ENCODE measurements at places on chromosomes 5 and 9.

DNA sequence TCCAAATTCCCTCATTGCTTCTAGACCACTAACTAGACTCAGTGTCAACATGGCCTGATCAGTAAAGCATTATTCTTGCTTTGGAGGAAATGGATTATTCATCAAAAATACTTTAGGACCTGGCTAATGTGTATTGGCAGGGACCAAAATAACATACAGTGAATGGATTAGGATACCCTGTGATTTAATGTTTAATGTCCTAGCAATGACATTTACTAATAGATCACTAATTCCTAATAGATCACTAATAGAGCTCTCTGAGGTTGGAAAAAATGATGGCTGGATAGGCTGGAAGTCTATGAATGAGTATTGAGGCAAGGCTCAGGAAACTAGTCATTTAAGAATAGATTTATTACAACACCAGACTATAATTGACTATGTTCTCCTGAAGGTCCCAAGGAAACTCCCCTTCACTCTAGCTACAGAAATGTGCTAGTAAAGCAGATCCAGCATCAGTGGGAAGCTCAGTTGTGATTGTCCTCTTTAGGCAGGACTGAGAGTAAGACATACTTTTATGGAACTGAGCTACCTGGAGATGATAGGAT, 46.1 kb upstream of the CHSY3 start:
- no peak for DNase-seq

- DNase-seq, result no peak
Observed at GRCh38 chr5:50576265-50576664, 90.2 kb upstream of the PARP8 start.

DNA sequence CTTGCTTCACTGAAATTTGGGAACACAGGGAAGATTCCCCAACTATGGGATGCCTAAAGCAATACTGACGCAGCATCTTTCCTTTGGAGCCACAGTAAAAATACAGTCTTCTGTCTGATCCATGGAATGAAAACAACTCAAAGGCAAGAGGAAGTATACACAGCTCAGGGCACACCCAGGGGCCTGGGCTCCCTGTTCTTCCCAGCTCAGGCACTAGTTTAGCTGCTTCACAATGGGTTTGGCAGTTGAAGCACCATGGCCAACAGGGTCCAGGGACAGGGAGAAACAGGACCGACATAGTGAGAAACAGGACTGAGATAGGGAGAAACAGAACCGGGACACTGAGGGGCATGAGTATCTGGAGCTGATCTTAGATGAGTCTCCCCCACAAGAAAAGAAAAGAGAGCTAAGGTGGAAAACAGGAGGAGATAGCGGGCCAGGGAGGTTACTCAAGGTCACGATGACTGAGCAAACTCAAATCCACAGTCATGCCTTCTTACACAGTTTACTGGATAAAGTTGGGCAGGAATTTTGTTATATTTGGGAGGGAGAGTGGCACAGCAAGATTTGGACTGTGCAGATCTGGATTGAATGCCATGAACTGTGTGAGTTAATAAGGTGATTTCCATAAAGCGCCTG, 198.8 kb downstream of the SMARCA2 start:
- no peak for DNase-seq

DNA sequence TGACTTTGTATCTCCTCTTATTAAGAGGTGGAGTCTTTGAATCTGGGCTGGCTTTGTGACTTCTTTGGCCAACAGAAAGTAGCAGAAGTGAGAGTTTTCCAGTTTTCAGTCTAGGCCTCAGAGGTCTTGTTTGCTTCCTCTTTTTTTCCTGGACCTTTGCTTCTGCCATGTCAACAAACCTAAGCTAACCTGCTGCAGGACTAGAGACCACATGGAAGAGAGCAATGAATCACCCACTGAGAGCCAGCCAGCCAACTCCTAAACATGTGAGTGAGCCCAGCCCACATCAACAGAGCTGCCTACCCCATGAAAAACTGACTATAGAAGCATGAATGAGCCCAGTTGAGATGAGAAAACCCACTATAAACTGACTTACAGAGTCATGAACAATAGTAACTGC, 29.9 kb downstream of the MRPL22 start:
- DNase-seq, result no peak

Measured in stimulated activated CD4-positive, alpha-beta T cell treated with anti-CD3 and anti-CD28 coated beads, Interleukin-1b, Interleukin-23, amount 100 ng/mL, for 48 hours (primary cell).